ENCODE measurements at places on chromosomes 5 and 9.

- no peak for DNase-seq
These were observed 299.2 kb downstream of the SPOCK1 start for GRCh38 chr5:137199966-137200365.

DNA sequence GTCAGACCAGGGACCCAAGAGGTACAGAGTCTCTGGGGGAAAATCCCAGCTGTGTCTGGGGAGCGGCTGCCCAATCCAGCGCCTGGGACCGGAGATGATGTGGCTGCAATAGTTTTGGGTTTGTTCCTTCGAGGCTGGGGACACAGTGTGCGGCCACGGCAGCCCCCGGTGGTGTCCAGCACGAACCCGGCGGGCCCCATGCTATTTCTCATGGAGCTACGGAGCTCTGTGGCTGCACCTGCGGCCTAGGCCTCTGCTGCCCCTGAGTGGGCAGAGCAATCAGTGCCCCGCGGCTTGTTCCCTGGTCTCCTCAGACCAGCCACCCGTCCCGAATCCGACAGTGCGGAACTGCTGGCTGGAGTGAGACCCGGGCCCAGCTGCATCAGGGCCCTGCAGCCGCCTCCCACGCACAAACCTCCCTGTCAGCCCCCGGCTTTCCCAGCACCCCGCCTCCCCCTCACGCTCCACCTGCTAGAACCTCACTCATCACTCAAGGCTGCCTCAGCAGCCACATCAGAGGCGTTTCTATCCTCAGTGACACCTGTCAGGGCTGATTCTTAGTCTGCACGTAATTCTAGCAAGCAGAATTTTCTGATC is 29.0 kb downstream of the SARDH start:
- no peak for DNase-seq

DNA sequence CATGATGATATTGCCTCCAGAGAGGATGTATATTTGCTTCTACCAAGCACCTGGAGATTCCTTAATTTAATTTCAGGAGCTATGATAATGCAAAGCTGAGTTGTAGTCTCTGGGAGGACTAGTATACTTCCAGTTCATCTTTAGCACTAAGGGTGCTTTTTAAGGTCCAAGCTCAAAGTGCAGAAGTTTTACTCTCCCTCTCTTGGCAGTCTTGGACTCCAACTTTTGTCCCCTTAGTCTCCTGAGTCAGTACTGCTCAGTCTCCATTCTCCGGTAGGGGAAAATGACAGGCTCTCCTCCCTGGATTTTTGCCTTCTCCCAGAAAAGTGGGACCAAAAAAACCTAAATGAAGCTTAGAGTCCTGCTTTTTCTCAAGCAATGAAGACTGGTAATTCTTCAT is 8.3 kb downstream of the SMIM3 start:
- no peak for DNase-seq

- peak; percentile 62 for DNase-seq
These were observed 147.8 kb downstream of the AOPEP start for GRCh38 chr9:94874316-94874715.

DNA sequence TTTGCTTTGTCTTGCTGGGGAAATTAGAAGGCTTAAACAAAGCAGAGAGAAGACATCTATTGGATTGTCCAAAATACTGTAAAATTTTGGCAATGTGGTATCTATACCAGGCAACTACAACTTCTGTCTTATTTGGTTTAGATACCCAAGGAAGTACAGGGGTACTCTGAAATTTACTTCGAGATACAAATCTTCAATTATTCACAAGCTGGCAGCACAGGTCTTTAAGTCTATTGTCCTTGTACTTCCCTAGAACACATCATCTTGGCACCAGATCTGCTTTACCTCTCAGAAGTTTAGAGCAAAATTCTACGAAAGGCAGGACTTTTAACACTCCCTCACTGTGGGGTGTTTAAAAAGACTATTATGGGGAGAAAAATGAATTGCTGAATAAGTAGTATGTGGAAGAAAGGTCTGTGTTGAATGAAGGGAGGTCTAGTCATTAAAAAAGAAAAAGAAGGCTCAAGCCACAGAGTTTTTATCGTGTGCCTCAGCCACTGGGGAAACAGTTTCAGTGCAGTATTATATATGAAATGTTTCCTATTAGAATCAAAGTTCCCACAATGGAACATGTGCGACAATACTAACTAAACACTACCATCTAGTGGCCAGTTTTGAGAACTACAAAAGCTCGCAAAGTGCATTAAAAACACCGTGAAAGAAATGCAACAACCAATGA is 93.7 kb downstream of the PDE4D start:
- DNase-seq: no peak

DNA sequence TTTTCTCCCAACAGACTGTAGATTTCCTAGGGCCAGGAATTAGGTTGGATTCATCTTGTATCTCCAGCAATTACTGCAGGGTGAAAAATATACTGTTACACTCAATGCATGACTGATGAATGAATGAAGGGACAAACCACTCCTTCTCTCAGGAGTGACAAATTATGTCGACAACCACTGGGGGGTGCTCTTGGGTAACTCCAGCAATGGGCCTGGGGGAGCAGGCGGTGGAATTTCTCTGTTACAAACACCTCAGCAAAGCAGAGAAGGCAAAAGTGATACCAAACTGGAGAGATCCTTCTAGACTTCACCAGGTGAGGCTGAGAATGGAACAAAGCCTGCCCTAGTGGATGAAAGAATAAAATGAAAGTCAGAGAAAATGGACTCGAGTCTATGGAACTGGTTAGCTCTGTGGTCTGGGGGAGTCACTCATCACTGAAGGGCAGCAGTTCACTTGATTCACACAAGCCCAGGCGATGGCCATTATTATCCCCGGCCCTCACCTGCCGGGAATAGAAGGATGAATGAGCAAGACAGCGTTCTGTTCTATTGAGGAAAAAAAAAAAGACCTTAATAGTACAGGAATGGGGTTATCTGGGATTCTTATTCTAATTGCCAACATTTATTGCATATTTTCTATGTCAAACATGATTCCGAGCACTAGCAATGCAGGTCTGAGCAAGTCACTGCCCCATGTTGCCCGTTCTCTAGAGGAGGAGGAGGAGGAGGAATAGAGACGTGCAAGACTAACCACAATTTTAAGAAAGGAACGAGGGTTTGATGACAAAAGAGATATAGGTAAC is 341.1 kb downstream of the ASTN2 start:
- DNase-seq: no peak

DNA sequence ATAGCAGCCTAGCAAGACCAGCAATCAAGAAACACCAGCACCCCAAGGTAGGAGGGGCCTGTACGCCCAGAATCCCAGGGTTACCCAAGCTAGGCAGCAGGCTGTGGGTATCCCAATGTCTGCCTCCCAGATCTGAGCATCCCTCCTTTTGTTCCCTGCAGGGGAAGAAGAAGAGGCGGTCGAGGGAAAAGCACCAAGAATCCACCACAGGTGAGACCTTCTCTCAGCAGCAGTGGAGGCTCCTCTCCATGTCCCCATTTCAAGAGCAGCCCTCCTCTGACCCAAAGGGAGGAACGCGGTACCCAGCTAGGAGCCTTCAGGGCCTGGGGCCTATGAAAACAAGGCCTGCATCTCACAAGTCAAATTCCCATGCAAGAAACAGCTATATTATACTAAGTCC is 28.9 kb downstream of the TCF7 start:
- no peak for DNase-seq

DNA sequence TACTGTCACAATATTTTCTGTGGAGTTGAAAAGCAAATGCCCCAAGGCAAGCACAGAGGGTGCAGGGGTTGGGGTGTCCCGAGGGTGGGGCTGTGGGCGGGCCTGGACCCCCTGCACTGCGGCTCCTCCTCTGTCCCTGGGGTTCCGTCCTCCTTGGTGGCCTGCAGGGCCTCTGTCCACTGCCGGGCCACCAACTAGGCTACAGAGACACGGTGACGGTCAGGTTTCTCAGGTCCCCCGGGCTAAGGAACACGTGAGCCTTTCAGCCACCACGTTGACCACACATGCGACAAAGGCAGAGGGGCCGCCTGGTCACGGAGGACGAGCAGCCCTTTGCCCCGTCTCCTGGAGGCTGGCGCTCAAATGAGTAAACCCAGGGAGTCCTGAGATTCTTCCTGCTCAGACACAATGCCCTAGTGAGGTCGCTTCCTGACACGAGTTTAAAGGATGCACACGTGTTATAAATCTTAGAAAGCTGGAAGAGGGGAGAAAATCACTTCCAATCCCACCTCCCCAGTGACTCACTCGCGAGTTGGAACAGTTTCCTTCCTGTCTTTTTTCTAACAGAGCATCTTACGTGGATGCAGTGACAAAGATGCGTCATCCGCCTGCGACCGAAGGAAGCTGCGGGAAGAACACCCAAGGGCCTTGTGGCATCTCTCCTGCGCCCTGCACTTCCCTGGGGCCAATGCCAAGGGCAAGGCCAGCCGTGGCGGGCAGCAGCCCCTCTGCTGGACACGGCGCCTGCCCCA is 24.8 kb upstream of the OBP2B start:
- no peak for DNase-seq

GRCh38 chr9:35842795-35843194 is 13.8 kb downstream of the TMEM8B start:
- DNase-seq: no peak

DNA sequence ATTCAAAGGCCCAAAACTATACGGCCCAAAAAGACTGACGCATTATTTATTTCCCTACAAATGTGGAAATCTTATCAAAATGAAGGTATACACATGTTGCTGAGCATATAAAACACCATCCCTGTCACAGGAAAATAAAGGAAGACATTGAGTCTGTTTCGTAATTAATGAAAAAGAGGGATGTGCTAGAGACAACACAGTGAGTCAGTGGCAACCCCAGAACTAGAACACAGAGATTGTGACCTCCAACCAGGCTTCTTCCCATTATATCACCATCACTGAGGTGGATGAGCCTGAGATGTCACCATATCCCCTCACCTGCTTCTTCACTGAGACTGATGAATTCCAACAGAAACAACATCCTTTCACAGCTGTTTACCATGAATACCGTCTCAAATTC is 3.8 kb downstream of the NDUFA8 start:
- no peak for DNase-seq

- no peak for DNase-seq
These were observed 38.9 kb downstream of the AGTPBP1 start for GRCh38 chr9:85702726-85703289.

- DNase-seq: no peak
These were observed 253.5 kb downstream of the DMRTA1 start for GRCh38 chr9:22700171-22700570.

- DNase-seq: no peak
These were observed 15.8 kb downstream of the GZMK start for GRCh38 chr5:55039843-55040242.

DNA sequence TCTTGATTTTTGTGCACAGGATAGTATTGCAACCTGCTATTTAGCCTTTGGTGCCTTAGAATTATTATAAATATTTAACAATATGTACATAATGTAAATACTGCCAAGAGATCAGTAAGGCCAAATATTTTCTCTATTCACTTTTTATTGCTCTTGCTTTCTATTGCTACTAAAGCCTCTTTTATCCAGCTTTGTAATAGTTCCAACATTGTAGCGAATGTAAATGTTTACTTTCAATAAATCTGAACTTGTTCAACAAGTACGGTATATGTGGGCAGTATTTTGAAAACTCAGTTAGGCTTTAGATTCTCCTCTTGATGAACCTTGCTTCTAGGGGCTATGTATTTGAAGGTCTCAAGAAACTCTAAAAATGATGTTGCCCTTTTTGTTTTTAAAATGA is 179.8 kb downstream of the PARP8 start:
- no peak for DNase-seq

DNA sequence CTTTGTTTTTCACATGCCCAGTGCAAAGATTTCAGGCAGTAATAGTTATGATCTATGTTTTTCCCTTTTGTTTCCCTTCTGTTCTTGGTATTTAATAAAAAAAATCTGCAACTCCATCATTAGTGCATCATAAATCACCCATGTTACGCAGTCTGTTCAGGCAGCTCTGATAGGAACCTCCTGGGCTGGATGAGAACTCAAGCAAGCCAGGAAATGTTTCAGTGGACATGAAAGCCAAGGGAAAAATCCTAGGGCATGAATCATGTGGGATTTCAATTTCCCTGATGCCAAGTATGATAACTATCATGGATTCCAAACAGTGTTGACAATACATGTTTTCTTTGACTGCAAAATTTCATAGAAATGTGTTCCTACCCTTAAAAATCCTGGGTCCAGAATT is 119.7 kb upstream of the TARS1 start:
- peak; percentile 96 for DNase-seq

DNA sequence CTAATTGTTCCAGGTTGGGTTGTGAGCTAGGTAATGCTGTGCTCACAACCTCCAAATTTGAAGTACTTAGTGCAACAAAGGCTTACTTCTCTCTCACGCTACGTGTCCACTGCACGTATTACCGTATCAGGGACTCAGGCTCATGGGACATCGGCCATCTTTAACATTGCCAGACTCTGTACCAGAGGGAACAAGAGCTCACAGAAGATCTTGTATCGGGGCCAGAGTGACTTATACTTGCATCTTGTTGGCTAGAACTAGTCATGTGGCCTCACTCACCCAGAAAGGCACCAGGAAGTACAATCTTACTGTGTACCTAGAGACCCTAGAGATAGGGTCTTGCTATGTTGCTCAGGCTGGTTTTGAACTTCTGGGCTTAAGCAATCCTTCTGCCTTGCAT is 81.1 kb upstream of the KLF9 start:
- no peak for DNase-seq

- no peak for DNase-seq
These were observed 526.1 kb upstream of the GRAMD2B start for GRCh38 chr5:125897089-125897488.

GRCh38 chr9:107487521-107488374 is 1.8 kb downstream of the KLF4 start:
- DNase-seq: no peak

DNA sequence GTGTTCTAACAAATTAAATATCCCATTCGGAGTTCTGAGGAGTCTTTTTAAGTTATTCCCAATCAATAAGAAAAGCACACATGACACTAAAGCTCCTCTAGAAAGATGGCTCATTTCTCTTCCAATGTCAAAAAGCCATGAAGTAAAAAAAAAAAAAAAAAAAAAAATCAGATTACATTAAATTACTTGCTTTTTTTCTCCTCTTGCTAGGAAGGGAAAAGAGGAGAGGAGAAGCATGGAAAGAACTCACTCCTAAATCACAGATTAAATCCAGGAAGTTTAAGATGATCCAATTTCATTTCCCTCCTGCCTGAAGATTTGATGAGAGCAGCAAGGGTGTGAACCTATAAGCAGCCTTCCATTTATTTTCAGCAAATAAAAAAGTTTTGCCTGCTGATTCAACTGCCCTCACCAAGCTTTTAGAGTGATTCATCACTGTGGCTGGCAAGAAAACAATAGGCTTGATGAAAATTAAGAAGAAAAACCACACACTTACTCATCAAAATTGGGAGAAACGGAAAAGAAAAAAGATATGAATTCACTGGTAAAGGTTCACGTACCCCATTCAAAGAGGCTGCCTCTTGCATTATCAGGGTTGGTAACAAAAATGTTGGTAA is 19.7 kb downstream of the MYO10 start:
- peak; percentile 87 for DNase-seq

DNA sequence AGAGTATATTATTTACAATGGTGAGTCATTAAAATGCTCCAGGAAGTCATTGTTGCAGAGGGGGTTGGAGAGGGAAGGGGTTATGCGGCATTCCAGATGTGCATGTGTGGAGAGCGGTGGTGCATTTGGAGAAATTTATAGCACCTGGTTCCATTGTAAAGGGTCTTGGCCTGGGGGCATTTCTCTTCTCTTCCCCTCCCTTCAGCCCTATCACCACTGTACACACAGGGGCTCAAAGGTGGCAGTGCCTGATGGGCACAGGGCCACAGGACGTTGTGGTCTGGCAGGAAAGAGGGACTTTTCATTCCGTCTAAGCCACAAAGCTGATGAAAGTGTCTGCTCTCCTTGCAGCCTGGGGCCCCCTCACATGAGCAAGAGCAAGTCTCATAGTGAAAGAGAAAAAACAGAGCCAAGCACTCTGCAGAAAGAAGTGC is 442.4 kb upstream of the ZNF462 start:
- DNase-seq: no peak
